ENCODE measurements at places on chromosomes 12 and 14.

GRCh38 chr14:58082491-58083098 is 69.4 kb downstream of the ARMH4 start:
- DNase-seq = no peak

GRCh38 chr12:115481141-115481540 is 796.4 kb downstream of the MED13L start:
- DNase-seq = no peak

GRCh38 chr14:101369916-101370592 is 191.2 kb upstream of the DIO3 start:
- DNase-seq = no peak

GRCh38 chr12:2358986-2359658 is 306.3 kb downstream of the CACNA1C start:
- no peak for DNase-seq

GRCh38 chr12:124923905-124924734 is 9.7 kb upstream of the UBC start:
- no peak for DNase-seq

- no peak for DNase-seq
Measured at GRCh38 chr12:113184098-113184899, 979 bp downstream of the DDX54 start.

DNA sequence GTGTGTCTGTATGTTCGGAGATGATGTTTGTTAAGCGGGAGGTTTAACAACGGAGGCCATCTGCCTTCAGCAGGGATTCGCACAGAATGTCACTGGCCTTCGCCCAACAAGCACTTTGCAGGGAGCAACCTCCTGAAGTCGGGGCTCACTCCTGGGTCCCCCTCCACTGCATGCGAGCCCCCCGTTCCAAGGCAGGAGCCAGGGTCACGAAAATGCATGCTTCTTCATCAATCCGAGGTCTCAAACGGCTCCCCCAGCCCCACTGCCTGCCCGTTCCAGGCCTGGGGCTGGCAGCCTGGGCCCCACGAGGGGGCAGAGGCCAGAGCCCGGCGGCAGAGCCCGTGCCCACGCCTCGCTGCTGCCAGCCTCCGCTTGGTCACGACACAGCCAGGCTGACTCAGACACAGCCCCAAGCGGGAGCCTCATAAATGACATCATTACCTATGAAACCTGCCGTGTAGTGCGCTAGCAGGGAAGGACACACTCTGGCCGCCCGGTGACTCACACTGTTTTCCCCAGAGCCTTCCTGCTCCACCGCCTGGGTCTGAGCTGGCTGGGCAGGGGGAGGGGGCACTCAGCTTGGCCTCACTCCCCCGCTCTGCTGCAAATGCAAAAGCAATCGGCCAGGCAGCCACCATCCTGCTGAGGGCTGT is 169.5 kb upstream of the RTL1 start:
- peak; percentile 77 for DNase-seq

DNA sequence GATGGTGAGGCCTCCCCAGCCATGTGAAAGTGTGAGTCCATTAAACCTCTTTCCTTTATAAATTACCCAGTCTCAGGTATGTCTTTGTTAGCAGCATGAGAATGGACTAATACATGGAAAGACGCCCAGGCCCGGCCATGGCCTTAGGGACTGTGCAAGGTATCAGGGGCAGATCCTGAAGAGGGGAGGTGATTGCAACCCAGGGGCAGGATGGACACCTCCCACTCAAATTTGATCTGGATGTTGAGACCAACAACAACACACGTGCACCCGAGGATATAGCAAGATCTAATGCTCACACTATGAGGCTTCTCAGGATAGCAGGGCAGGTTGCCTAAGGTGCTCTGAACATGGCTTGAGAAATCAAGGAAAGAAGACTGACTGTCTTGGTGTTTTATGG is 13.5 kb upstream of the SERPINA4 start:
- DNase-seq = no peak

DNA sequence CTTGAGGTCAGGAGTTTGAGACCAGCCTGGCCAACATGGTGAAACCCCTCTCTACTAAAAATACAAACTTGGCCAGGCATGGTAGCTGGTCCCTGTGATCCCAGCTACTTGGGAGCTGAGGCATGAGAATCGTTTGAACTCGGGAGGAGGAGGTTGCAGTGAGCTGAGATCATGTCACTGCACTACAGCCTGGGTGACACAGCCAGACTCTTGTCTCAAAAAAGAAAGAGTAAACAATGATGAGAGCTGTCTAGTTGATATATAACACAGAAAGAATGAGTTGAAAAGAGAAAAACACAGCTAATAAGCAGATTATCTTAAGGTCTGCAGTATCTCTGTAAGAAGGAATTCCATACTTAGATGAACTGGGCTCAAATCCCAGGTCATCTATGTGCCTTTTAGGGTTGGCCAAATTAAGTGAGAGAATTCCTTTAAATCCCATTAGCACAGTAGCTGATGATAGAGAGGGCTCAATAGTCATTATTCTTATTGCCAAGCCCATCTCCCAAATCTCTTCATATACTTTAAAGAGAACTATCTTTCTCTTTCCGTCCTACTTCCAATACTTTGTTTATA is 31.1 kb upstream of the STRAP start:
- no peak for DNase-seq

Measured in femur (tissue), 1 donor.